ENCODE measurements at places on chromosomes 12 and 14.

- DNase-seq: no peak
Observed at GRCh38 chr14:64745511-64746091, 41.4 kb downstream of the PLEKHG3 start.

- no peak for DNase-seq
Observed at GRCh38 chr12:11891754-11892386, 178.9 kb upstream of the BCL2L14 start.

DNA sequence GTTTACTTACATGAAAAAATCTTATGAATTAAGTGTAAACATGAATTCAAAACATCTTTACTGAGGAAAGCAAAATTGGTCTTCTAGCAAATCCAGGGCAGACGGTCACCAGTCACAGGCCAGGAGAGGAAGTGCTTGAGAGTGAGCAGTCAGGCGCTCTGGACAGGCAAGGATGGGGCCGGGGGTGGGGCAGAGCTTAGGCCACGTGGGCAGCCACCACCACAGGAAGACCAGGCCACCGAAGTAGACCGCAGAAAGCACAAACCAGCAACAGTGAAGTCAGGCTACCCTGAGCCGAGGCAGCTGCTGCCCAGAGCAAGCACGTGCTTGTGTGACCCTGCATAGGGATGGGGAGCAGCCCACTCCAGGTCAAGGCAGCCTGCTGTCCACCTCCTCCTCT is 33.5 kb downstream of the SLC6A12 start:
- DNase-seq: no peak

DNA sequence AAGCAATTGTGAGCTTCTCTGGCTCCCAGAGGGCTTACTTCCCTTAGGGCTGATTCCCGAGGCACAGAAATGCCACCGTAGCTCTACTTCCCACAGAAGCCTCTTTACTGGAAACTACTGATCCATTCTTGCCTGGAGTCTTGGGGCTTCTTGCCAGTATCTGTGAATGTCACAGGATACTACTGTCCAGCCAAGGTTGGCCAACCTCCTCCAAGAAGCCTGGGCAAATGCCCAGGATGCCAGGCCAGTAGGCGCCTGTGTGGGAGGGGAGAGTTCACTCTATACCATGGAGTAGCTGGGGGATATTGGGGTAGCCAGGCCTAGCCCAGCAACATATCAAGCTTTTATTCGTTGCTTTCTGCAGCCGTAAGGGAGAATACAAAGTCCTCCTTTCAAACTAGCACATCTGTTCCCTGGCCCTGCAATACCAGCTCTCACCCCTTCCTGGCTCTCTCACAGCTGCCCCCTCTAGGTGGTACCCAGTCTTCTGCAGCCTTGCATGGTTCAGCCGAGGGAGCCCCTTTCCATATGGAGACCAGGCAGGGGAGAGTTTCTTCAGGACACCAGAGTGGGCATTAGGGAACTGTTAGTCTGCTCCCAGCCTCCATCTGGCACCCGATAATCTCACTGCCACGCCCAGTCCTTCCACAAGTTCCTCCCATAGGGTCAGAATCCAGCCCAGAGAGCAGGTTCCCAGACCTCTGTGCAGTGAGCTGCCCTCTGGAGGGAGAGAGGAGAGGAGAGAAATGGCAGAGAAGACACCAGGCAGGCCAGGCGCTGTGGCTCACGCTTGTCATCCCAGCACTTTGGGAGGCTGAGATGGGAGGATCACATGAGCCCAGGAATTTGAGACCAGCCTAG is 24.3 kb upstream of the PLEK2 start:
- no peak for DNase-seq

GRCh38 chr12:106300761-106301160 is 1.8 kb upstream of the TCP11L2 start:
- DNase-seq: no peak
